ENCODE measurements at places on chromosomes 11 and 22.

DNA sequence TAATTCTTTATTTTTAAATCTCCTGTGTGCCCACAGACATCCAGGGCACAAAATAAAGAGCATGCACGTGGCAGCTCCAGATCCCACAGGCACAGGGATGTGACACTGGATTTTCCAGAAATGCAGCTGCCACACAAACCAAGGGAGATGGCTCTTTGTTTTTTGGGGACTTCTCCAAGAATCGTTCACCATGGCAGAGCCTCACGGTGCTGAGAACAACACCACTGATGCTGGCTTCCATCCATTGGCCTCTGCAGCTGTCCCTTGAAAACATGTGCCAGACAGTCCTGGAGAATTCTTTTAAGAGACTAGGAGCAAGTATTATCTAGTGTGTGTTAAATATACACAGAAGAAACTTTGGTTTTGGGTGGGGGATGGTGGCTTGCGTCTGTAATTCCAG lies 108.4 kb upstream of the SLC22A12 start:
- no peak for DNase-seq

- no peak for DNase-seq
Measured at GRCh38 chr11:106495046-106495445, 417.6 kb downstream of the AASDHPPT start.

DNA sequence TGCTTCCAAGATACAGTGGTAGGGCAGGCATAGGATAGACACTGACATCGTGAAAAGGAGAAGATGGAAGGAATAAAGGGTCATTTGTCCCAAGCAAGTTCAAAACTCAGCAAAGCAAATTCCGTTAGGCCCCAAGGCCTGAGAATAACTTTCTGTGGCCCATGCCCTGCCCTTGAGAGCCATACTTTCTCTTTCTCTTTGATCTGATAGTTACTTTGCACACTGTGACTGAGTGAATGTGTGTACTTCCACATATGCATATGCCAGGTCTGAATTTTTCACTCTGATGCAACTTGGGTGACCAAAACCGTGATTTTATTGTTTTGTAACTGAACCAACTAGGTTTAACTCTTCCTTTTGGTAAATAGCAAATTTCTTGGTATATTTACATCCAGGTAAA lies 371.5 kb downstream of the RAB38 start:
- no peak for DNase-seq

DNA sequence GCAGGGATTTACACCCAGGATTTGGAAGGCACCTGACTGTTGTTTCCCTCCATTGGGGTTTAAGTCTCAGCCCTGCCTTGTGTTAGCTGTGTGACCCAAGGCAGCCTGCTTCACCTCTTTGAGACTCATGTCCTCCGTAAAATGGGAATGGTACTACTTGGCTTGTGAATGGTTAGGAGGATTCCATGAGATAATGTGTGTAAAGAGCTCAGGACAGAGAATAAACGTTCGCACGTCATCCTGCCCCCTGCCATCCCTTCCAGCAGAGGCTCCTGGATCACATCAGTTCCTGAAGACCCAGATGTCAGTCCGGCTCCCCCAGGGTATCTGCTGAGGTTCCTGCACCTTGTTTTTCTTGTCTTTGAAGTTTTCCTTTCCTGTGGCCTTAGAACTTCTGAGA lies 16.8 kb upstream of the ACCSL start:
- no peak for DNase-seq

DNA sequence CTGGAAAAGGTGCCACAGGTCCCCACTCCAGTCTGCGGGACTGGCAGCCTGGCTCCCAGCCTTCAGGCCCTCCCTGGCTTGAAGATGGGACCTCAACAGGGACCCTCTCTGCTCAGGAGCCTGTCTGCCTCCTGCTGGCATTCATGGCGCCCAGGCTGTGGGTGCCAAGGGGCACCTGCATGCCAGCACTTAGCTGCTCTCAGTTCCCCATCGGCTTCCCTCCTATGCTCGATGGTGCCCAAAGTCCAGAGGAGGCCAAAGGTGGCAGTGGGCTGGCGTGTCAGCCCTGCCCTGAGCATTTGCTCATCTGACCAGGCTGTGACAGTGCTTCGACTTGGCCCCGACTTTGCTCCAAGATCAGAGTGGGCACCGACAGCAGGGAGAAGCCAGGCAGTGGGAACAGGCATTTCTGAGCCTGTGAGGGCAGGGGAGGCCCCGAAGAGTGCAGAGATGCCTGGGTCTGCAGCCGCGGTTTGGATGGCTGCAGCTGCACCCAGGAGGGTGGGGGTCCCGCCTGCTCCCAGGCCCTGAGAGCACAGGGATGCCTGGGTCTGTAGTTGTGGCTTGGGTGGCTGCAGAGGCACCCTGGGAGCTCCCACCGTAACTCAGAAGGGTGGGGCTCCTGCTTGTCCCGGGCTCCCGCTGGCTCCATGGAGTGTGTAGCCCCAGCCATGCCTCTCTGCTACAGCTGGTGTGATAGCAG lies 463.6 kb downstream of the TBC1D22A start:
- no peak for DNase-seq

GRCh38 chr22:46318576-46318975 lies 16.9 kb upstream of the TRMU start:
- no peak for DNase-seq

- DNase-seq, result no peak
Measured at GRCh38 chr11:122004446-122004845, 111.6 kb downstream of the BLID start.

GRCh38 chr11:1673446-1674172 lies 23.4 kb upstream of the KRTAP5-6 start:
- no peak for DNase-seq

- DNase-seq, result no peak
Measured at GRCh38 chr22:28620244-28620922, 59.3 kb downstream of the TTC28 start.

DNA sequence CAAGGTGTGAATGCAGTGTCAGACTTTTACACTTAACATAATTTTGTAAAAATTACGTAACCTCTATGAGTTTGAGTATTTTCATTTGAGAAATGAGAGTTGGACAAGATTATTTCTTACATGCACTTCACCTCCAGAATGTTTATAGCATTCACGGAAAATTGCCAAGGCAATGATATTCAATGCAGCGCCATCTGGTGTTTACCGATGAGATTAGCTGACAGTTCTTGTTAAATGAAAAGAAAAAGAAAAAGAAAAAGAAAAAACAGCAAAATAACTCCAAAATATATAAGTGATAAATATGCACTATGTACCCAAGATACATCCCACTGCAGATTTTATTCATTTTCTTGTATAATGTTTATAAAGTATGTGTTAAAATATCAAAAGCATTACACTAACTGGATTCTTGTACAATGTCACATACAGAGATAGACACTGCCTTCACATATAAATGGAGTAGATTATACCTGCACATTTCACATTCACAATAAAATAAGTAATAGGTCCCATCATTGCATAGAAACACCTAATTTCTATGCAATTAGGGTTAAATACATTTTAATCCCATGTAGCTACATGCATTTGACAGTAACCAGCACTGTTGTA lies 976.3 kb upstream of the FAT3 start:
- no peak for DNase-seq

DNA sequence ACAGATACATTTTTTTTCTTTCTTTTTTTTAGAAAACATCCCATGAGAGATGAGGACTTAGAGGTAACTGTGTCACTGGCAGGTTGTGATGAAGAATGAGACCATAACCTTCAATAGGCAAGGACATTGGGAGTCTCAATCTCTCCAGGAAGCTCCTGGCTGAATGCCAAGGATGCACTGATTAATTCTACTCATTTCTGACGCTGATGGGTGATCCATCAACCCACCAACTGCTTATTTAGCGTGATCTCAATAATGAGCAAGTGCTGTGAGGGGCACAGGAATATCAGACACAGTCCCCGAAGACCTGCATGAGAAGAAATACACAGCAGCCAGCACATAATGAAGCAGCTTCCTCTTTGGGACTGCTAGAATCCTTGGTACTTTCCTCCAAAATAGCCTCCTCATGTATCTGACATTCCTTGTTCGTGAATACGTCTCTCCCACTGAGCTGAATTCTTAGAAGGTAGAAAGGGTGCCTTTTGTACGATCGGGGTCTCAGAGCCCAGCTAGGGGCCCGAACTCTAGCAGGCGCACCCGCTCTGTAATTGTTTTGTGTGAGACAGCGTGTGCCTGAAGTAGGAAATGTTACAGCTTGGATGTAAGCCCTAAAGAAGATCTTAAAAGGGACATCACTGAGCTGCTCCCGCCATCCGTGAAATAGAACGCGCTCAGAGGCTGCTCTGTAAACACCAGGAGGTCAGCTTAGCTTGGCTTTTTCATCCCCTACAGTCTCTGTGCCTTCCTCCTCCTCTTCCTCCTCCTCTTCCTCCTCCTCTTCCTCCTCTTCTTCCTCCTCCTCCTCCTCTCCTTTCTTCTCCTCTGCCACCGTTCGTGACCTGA lies 7.2 kb downstream of the CLMP start:
- DNase-seq, result no peak

- no peak for DNase-seq
Measured at GRCh38 chr11:126340960-126341606, 14.4 kb upstream of the ST3GAL4 start.

DNA sequence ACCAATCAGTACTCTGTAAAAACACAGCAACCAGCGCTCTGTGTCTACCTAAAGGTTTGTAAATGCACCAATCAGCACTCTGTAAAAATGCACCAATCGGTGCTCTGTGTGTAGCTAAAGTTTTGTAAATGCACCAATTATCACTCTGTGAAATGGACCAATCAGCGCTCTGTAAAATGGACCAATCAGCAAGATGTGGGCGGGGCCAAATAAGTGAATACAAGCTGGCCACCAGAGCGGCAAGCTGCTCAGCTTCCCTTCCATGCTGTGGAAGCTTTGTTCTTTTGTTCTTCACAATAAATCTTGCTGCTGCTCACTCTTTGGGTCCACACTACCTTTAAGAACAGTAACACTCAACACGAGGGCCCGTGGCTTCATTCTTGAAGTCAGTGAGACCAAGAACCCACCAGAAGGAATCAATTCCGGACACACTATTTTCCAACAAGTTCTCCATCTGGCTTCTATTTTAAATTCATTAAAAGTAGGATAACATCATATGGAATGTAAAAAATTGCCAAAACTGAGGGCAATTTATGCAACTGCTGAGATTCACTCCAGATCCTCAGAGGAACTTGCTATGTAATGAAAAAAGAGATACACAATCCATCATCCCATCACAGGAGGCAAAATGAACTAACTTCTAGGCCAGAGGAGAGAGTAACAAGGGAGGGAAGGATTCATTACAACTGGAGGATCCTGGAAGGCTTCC lies 3.1 kb upstream of the PANX1 start:
- DNase-seq, result no peak

- no peak for DNase-seq
Measured at GRCh38 chr11:120363436-120363835, 27.2 kb downstream of the ARHGEF12 start.

DNA sequence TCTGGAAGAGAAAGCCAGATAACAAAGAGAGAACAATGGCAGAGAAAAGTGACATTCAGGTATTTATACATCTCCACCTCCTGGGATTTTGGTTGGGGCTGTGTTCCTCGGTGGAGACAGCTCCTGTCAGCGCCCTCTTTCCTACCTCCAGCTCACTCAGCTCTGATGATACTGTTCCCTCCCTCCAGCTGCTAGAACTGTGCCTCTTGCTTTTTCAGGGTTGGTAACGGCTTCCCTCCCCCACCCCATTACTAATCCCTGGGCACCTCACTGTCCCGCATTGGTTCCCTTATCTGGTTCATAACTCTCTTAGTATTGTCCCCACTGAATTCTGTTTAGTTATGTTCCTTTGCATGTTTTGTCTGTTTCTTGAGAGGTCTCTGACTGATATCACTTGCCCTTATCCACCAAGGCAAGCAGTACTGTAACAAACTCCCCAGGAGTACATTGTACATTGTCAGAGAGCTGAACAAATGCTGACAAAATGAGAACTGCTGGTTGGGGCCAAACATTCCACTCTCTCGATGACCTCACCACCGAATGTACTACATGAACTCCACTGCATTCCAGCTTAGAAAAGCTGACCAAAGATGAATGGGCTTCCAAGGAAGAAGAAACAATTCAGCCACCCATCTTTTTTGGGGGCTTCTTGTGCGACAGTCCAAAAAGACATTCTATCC lies 5.7 kb upstream of the FBXO3 start:
- DNase-seq, result no peak

- DNase-seq, result no peak
Measured at GRCh38 chr11:33766085-33766484, 8.2 kb downstream of the FBXO3 start.

GRCh38 chr11:113613619-113614018 lies 92.5 kb downstream of the TMPRSS5 start:
- no peak for DNase-seq

DNA sequence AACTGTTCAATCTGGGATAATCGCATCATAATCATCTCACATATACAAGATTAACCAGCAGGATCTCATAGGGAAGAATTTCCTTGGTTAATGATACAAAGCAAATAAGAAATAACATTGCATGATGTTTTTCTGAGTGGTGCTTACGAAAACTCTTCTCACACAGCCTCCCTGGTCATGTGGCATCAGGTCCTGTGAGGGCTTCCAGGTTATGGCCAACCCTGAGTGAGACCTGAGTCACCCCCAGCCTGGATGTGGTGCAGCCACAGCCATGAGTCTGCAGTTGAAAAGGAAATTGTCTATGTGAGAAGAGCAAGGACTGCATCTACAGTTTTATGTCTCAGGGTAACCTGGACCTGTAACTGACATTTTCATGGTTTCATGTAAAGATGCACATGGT lies 90.5 kb upstream of the XKR3 start:
- no peak for DNase-seq

DNA sequence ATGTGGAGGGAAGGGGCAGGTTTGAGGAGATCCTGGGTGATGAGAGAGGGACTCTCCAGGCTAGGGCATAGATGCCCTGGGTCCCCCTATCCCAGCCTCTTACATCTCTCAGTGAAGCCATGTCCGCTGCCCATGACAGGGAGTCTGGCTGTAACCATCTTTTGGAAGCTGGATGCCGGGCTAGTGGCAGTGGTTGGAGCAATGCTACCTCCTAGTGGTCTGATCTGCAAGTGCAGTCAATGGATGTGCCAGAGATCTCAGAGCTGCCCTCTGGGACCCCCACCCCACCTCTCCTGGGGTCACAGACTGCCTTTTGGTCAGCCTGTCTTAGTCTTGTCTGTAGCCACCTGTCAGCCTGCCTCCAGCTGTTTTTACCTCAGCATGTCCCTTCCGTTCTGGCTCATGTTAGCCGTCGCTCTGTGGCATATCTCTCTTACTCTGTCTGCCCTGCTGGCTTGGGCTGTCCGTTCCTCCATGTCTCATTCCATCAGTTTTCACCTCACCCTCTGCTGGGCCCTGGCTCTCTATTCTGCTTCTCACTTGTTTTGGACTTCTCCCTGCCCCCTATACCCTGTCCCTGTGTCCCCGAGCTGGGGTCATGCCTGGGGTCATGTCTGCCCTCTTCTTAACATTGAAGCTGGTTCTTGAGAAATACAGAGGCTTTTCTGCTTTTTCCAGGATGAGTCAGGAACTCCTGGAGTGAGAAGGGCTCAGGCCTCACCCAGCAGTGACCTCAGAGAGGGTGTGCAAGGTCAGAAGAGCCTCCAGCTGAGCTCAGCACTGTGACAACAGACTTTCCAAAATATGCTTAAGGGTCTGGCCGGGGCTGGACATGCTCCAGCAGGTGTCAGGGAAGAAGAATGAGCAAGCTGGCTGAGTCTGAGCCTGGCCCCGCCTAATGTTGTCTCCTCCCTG lies 52.0 kb upstream of the THY1 start:
- DNase-seq, result peak; percentile 15
